ENCODE measurements at places on chromosomes 3 and 15.

GRCh38 chr3:39062180-39062579 lies 10.4 kb downstream of the WDR48 start:
- DNase-seq: no peak

GRCh38 chr3:194785315-194785714 lies 99.6 kb downstream of the FAM43A start:
- no peak for DNase-seq

- no peak for DNase-seq
Measured at GRCh38 chr3:9700536-9700935, 3.1 kb upstream of the CPNE9 start.

DNA sequence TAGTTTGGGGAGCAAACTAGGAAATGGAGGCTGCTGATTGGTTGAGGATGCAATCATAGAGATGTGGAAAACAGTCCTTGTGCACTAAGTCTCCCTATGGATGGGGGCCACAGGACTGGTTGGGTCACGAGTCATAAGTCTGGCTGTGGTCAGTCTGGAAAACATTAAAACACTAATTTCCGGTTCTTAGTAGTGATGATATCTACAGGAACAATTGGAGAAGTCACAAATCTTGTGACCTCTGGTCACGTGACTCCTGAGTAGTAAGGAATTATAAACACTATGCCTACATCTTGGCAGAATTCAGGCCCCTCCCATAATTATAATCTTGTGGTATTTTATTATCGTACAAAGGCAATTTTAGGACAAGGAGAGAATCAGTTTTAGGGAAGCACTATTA lies 317.3 kb upstream of the ARPP21 start:
- DNase-seq: peak; percentile 77

GRCh38 chr3:58419780-58420507 lies 13.7 kb downstream of the PDHB start:
- DNase-seq: no peak

- no peak for DNase-seq
Measured at GRCh38 chr3:3737531-3737930, 61.7 kb upstream of the LRRN1 start.
